CD14-positive monocyte (primary cell): ENCODE measurements at places on chromosomes 7 and 10.

GRCh38 chr7:8296362-8296659 is 34.3 kb upstream of the ICA1 start:
- no peak for DNase-seq

GRCh38 chr10:60377955-60378354 is 11.7 kb downstream of the ANK3 start:
- DNase-seq: no peak

- DNase-seq: no peak
Observed at GRCh38 chr10:10995120-10995519, 22.6 kb upstream of the CELF2 start.

DNA sequence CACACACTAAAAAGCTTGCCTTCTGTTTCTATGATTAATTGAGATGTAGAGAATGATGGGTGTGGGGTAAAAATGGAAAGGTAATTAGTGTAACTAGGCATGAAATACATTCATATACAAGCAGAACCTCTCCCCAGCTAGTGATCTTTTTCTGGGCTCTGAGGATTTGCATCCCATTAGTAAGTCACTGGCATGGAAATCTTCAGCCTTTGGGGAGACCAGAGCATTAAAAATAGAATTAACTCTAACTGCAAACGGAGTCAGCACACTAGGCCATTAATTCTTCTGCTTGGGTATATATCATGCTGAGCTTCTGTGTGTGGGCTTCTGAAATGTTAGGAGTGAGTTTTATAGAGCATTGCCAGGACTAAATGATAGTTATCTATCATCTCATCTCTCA is 128.9 kb downstream of the HDAC9 start:
- no peak for DNase-seq

DNA sequence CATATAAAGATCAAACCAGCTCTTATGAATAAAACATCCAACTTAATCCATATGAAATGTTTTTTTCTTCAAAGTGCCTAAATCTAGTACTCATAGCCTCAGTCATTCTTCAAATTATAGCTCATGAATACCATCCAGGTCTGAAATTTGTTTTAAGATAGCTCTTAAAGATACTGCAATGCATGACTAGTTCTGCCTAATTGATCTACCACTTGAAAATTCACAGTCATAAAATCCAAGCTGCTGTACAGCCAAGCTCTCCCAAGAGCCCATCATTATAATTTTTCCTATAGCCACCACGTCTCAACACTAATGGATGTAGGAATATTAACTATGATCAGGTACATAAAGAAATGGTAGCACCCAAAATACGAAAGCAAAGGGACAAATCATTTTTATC is 87.9 kb upstream of the RNF148 start:
- DNase-seq: no peak

DNA sequence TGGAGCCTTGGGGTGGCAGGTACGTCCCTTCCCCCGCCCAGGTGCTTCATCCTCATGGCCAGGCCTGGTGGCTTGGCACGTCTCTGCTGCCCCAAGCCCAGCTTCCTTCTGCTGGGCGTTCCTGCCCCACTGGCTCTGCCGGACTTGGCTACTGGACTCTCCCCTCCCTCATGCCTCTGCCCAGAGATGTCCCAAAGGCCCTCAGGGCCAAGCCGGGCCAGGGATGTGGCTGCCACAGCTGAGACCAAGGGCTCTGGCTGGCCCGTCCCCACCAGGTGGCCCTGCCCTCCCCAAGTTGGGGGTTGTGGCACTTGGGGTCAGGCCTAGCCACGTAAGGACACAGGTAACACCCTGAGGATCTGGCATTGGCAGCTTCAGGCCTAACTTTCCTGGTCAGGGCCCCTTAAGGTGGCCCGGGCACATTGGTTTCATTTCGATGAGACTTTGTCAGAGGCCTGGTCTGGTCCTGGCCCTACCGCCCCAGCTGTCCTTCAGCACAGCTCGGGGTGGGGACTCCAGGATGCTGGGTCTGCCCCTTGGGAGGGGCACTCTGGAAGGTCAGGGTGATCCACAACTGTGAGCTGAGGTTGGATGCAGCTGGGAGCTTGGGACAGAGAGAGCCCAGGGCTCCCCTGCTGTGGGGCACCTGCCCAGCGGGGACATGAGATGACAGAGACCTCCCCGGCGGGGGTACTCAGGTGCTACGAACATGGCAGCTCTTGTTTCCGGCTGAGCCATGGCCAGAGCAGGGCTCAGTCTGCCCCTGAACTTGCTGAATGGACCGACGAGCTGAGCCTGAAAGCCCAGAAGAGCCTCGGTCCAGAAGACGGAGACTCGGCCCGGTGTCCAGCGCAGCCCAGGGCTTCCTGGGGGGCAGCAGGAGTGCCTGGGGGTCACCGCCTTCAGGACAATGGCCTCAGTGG is 2.9 kb downstream of the BHLHA15 start:
- DNase-seq: no peak

GRCh38 chr7:1981878-1982230 is 250.9 kb downstream of the MAD1L1 start:
- DNase-seq: no peak

DNA sequence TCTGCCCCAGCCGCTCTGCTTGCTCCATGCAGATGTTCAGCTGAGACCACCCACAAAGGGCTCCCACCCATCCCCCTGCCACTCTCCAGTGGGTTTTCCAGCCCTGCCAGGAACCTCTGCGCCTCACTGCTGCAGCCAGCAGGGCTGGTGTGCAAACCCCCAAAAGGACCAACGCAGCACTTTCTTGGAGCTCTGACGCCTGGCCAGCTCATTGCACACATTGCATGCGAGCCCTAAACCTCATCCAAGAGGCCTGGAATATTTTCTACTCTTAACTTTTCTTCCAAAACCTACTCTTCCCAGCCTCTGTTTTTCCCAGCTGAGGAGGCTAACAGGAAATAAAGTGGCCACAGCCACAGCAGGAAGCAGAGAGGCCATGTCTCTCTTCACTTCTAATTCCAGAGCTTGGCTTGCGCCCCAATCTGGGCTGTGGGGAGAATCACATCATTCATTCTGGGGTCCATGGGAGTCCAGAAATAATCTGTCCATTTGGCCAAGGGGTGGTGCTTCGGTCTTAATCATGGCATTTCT is 4.6 kb upstream of the FAM170B start:
- no peak for DNase-seq

DNA sequence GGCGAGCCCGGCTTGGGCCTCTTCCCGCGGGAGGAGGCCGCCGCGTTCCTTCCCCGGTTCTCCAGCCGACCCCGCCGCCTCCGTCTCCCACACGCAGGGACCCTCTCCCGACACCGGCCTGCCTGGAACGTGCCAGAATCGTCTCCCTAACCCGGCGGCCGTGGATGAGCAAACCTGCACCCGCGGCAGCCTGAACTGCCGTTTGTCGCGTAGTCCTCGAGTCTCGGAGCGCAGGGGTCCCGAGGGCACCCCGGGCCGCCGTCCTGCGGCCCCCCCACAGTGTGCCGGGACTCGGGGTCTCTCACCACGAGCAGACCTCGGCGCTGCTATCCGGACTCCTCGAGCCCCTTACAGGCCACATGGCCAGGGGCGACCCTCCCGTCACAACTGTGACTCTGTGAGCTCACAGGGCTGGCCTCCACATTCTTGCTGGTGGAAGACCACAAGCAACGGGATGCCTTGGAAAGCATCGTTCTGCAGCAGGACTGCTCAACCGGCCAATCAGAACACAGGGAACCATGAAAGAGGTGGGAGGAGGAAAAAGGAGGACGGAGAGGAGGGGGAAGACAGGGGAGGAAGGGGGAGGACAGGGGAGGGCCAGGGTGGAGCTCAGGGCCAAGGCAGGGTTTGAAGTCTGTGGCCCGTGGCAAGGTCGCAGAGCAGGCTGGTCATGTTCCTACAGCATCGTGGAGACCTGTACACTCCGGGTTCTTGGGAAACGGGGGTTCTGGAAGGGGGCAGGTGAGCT is 276.9 kb downstream of the DNAJB6 start:
- no peak for DNase-seq

DNA sequence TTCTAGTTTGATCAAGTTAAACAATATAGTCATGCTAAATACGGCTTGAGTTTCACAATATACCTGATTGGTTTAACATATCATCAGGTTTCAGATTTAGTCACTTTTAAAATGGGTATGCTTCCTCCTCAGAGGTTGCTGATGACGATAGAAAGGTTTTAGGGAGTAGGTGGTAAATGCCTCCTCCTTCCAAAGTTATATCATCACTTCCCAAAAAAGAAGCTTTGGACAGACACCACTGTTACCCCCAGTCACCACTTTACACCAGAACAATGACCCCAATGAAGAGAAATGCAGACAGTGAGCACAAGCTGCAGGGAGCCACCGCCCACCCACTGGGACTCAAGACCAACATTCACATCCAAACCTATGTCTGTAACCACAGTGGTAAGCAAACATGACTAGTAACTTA is 244.6 kb downstream of the SORCS1 start:
- DNase-seq: no peak

DNA sequence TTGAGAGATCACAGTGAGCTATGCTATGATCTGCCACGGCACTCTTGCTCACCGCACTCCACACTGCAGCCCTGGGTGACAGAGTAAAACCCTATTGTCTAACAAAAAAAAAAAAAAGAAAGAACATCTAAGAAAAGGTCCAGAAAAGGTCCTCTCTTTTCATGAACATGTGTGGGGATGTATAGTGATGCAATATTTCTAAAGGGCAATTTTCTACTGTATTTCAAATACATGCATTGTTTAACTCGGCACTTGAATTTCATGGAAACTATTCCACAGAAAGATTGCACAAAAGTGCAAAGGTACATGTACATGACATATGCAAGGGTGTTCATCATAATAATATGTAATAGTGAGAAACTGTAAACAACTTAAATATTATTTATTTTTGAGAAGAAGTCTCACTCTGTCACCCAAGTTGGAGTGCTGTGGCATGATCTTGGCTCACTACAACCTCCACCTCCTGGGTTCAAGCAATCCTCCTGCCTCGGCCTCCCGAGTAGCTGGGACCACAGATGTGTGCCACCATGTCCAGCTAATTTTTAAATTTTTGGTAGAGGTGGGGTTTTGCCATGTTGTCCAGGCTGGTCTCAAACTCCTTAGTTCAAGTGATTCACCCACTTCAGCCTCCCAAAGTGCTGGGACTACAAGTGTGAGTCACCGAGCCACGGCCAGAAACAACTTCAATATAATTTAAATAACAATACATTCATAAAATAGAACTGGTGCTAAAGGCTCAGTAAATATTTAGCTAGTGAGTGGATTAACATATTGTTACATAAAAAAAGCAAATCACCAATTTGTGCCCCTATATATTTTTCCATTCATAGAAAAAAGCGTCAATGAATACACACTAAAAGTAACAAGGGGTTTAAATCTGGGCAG is 1.3 kb upstream of the PPRC1 start:
- DNase-seq: no peak

- no peak for DNase-seq
Observed at GRCh38 chr10:67282871-67283270, 357.0 kb downstream of the LRRTM3 start.

GRCh38 chr7:151017953-151018420 is 6.3 kb downstream of the ATG9B start:
- DNase-seq: peak; percentile 29

- DNase-seq: no peak
Observed at GRCh38 chr7:125059861-125060456, 130.3 kb upstream of the POT1 start.

- DNase-seq: peak; percentile 23
Observed at GRCh38 chr10:2933924-2934323, 133.4 kb upstream of the PFKP start.

DNA sequence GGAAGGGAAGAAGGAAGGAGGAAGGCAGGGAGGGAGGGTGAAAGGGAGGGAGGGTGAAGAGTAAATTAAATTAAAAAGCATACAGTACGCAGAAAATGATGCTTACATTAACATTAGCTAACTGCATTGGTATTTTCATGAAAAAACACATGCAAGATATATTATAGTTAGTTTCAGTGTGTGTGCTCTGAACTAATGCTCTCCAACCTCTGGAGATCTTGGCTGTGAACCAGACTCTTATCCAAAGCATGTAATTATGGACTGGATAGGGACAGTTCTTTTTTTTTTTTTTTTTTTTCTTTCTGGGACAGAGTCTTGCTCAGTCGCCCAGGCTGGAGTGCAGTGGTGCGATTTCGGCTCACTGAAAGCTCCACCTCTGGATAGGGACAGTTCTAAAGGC is 357.0 kb downstream of the FRMD4A start:
- DNase-seq: no peak

DNA sequence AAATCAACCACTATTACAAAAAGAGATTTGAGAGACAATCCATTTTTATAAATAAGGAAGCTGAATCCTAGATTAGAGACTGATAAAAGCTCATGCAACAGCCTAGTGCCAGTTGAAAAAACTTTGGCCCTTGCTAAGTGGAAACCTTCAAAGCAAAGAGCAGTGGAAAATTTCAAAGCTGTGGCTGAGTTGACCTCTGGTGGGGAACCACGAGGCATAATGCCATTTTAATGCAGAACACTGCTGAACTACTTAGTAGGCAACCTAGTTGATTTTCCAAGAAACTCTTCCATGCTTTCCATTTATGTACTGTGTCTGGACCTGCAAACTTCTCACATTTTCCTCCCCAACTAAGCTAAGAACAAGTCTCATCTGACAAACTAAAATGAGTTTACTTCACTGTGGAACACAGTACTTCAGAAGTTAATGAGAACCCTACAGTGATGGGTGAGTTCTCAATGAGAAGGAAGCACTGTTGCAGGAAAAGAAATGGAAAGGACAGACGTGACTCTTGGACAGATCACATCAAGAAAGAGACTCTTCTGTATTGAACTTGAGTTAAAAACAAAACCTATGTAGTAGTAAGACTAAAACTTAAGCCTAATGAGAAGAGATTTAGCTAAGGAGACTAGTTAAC is 19.5 kb downstream of the FZD9 start:
- no peak for DNase-seq

GRCh38 chr10:60310740-60311139 is 78.9 kb downstream of the ANK3 start:
- no peak for DNase-seq

GRCh38 chr7:29921404-29922010 is 68.1 kb downstream of the SCRN1 start:
- DNase-seq: peak; percentile 52

- no peak for DNase-seq
Observed at GRCh38 chr7:4067476-4067760, 614.7 kb upstream of the FOXK1 start.

DNA sequence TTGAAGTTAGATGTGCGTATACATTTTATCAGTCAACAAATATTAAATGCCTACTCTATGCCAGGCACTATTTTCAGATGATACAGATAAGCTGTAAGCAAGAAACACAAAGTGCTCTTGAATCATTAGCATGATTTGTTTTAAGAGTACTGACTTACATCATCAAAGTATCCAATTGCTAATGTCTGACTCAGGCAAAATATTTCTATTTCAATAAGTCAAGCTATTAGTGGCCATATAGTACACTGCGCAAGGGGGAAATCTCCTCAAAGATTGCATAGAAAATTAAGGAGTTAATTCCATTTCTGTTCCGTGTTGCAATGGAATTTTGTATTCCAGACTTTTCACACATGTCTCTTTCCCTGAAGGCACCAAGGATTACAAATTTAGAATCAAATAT is 46.1 kb upstream of the DNAJC1 start:
- DNase-seq: no peak
